ENCODE measurements at places on chromosomes 2 and 18. TPM values are rescaled to one million over a fixed set of nuclear protein-coding genes. Genes with fewer than 3 reads are reported as not detected.

Gene RTP5
- not detected for total RNA-seq

Gene ACTG2
- 134 TPM for total RNA-seq

Gene AGXT
- total RNA-seq = not detected

Gene HOXD11
- total RNA-seq = not detected

DNA sequence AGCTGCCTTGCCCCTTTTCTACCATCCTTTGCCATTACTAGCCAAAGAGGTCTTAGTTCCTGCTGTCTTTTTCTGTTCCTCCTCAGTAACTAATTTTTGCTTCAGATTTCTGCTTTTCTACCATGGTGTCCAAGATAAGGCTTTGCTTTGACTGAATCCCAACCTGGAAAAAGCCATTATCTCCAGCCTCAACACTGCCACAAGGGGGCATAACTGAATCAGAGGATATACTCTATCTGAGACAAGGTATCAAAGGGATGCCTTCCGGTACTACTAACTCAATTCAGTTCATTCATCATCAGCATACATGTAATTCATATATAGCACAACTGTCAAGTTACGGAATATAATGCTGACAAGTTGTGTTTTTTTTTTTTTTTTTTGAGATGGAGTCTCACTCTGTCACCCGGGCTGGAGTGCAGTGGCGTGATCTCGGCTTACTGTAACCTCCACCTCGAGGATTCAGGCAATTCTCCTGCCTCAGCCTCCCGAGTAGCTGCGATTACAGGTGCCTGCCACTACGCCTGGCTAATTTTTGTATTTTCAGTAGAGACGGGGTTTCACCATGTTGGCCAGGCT, 11.4 kb downstream of the OSGEPL1 start:
- DNase-seq = no peak

GRCh38 chr2:113176696-113177355, 3.1 kb downstream of the PSD4 start:
- no peak for DNase-seq

DNA sequence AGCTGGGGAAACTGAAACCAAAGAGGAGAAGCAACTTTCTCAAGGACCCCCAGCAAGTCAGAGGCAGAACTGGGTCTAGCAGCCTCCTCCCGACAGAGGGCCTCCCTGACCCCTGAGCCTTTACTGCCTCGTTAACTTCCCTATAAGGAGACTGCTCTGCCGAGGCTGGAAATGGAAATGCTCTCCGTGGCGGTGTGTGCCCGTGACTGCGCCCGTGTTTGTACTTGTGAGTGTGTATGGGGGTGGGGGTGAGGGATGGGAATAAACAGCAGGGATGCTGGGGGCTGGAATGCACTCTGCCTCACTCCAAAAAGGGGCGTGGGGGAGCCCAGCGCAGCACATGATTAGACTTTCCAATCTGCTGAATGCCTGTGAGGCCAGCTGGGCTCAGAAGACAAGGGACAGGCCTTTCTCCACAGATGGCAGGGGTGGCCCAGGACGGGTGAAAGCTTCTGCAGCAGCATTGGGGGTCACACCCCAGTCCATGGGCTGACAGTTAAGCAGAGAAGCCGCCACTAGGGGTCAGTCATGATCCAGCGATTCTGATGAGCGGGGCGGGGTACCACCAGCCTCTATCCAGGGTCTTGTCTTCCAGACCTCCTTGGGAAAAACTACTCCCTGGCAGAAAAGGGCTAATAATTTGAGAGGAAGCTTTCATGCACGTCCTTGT, 26.8 kb downstream of the MPHOSPH10 start:
- no peak for DNase-seq

GRCh38 chr2:437756-438393, 150.0 kb upstream of the ALKAL2 start:
- DNase-seq = no peak

DNA sequence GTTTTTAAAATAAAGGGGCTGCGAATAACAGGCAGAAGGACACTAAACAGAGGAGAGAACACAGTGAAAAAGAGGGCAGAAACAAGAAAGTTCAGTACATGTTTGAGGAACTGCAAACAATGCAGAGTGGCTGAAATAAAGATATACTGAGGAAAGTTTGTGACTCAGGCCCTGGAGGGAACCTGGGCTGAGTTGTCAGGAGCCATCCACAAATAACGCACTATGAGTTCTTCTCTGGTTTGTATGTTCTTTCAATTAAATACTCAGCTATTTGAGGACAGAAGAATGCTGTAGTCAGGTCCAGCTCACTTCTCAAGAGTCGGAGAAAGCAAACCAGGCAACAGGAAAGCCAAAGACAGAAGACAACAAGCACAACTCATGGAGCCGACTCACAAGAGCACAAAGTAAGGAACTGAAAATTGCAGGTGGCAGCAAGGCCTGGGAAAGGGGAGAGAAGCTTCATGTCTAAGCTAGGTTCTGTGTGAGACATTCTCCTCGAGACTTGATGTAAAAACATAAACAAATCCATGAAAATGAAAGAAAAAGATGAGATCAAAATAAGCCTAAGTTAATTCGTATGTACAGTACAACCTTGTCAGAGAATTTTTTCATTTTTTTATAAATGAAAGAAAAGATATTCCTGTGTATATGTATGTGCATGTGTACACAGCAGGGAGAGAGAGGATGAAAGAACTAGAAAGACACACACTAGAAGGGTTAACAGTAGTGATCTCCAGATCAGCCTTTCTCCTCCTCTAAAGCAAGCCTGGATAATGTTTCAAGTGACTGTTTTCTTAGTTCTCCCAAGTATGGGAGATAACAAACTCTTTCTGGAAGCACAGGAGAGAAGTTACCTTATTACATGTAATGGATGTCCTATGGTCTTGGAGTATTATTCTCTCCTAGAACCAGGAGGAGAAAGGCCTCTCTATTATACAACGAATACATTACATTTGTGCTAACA, 41.5 kb downstream of the CHN1 start:
- DNase-seq = no peak

DNA sequence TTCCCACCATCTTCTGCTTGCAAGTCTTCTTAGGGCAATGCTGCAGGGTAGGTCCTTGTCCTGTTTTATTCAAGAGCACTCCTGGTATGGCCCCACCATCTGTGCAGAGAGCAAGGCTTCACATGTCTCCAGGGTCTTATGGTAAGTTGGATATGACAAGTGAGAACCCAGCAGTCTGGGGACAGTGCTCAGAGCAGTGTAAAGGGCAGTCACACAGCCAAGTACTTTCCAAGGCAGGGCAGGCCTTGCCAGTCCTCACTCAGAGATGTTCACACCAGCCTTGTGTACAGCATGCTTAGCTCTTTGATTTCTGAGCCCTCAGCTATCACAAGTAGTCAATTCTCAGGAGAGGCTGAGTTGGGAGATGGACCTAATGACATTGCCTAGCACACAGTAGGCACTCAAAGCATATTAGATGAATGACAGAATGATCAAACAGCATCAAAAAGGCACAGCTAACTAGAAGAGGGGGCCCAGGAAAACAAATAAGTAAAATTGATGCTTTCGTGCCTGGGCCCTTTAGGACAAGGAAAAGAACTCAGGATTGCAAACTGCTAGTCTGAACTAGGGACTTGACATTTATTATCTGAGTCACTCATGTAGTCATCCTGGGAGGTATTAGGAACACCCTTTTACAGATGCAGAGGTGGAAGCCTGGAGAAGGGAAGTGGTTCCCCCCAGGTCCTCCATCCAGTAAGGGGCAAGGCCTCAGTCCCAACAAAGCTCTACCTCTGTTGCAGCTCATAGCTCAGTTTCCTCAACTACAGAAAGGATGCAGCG, 86.7 kb upstream of the CTAGE1 start:
- DNase-seq = no peak

GRCh38 chr2:237134321-237135230, 48.9 kb downstream of the COPS8 start:
- DNase-seq = no peak

GRCh38 chr2:141522702-141523101, 608.1 kb downstream of the LRP1B start:
- no peak for DNase-seq

DNA sequence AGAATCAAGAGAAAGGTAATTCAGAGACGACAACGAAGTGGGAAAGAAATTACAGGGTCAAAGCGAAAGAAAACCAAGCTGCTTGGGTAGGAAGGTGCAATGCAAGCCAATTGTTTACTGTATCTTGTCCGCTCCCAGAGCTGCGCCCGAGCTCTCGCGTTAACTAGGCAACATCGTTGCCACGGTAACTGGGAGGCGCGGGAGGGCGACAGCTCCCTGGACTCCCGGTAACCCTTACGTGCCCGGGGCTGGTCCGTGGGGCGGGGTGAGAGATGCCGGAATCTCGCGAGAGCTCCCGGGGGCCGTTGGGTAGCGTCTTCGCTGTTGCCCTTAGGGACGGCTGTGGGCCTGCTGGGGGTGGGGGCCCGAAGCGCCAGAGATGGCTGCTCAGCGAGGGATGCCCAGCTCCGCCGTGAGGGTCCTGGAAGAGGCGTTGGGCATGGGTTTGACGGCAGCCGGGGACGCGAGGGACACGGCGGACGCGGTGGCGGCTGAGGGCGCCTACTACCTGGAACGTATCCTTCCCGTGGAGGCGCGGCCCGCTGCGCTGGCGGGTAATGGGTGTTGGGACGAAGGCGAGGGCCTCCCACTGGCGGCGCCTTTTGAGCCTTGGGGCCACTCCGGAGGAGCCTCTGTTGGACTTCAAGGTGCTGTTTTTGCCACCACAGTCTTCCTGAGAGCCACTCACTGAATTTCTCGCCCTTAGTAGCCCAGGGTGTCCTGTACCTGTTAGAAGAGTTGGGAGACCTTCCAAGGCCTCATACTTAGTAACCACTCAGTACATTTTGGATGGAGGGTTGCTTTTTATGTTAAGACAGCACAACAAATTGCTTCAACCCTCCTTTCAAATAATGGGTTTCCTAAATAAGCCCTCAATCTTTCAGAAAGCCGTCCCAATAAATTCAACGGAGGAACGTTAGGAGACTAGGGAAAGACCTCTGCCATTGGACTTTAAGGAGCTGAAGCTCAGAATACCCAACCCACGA, at the start of gene SPAG16:
Gene SPAG16 (plus strand): TSS at position 360 of the 986 bp plus-strand sequence.
- DNase-seq = peak; percentile 83

DNA sequence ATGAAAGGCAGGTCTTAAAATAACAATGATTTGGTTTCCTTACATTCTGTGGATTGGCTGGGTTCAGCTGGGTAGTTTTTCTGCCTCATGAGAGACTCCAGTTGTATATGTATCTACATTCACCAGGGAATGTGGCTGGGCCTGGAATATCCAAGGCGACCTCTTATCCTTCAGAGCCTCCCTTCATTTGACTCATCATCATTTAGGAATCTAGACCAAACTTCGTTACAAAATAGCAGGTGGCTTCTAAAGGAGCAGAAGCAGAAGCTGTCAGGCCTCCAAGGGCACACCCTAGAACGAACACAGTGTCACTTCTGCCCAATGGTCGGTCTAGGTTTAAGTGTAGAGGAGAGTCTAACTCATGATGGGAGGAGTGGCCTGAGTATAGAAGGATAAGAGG, 204.2 kb downstream of the EN1 start:
- no peak for DNase-seq

DNA sequence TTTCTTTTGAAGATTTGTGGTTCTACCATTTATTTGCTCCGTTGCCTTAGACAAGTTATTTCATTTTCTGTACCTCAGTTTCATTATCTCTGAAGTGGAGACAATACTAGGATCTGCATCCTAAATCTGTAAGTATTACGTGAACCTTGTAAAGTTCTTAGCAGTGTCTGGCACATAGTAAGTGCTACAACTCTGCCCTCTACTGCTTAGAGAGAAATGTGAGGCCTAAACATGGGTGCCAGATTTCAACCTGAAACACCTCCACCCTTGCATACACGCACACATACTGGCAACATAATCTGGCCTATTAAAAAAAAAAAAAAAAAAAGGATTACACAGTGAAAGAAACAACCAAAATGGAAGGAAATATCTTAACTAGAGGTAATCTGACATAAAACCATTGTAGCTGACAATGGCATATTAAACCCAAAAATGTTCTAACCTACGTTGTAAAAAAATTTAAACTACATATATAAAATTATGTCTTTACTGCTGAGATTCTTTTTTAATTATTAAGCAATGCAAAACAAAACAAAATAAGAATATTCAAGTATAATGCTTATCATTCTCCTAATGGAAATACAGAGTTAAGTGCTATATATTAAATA, 132.6 kb downstream of the MAP2 start:
- DNase-seq = no peak

Data from ascending aorta (tissue), 2 donors.